GM03348 (cell line): ENCODE measurements at places on chromosomes 3 and 15.

GRCh38 chr3:190983875-190984274 is 121.4 kb upstream of the GMNC start:
- no peak for DNase-seq

- no peak for DNase-seq
Observed at GRCh38 chr3:165459924-165460835, 264.0 kb upstream of the SLITRK3 start.

DNA sequence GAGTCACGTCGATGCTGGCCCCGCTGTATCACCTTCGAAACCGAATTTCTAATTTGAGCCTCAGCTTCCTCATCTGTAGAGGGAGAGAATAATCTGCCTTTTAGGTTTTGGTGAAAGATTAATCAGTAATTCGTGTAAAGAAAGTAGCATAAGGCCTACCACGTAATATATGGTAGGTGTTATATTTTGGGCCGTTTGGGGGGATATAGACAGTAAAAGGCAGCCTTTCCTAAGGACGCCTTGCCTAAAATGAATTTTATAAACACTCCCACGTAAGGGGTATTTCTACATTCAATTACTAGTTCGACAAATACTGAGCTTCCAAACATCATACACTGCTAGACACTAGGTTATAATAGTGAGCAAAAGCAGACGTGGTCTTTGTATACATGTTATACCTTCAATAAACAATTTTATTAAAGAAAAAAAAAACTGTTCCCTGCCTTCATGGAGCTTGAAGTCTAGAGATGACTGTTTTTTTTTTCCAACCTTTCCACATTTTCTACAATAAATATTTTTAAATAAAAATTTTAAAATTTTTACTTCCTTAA is 737 bp downstream of the JAGN1 start:
- no peak for DNase-seq

DNA sequence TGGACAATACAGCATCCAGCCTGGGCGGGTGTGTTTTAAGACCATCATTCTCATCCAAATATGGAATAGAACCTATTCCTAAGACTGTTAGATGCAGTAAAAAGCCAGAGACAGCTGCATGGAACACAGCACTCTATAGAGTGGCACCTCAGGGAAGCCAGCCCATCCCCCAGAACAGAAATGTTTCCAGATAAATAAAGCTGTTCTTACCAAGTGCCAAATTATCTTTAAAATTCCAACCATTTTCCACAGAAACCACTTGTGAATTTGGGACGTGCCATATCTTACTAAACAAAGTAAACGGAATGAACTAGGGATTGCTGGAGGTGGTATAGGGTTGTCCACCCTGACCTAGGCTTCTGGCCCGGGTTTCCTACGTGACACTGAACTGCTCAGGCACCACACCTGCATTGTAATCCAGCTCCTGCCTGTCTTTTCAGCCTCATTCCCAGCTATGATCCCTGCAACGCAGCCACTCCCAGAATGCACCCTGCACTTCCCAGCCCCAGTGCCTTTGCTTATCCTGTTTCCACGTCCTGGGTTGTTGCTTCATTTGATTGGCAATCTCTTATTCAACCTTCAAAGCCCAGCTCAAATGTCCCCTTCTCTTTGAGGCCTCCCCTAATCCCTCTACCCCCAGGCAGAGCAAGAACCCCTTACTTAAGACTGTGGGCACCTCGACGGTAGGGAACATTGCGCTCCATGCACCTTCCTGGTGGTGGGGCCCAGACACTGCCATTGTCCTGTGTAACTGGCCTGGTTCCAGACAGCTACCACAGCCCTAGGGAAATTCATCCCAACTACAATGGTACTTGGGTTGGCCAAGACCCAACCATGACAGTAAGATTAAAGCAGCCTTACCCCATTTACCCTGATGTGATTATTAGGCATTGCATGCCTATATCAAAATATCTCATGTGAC is 100.2 kb downstream of the IQSEC1 start:
- DNase-seq, result no peak

DNA sequence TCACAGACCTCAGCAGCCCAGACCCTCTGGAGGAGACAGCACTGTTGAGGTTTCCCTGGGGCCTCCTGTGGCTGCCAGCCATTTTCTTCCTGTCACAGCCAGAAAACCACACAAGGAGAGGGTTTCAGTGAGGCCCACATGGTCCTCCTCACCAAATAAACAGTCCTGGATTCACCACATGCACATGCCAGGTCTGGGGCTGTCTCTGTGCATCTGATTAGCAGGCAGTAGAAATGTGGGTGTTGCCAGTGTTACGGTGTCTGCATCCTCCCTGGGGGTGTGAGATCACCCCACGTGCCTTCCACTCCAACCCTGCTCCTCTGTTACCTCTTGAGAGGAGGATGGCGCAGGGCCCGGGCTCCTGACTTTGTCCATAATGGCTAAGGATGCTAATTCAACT is 140.4 kb downstream of the CHDH start:
- no peak for DNase-seq

GRCh38 chr3:41350441-41350840 is 151.1 kb downstream of the CTNNB1 start:
- no peak for DNase-seq

- DNase-seq, result no peak
Observed at GRCh38 chr15:39613861-39614260, 33.0 kb downstream of the THBS1 start.

GRCh38 chr15:95995375-95996168 is 334.9 kb upstream of the NR2F2 start:
- DNase-seq, result peak; percentile 12

DNA sequence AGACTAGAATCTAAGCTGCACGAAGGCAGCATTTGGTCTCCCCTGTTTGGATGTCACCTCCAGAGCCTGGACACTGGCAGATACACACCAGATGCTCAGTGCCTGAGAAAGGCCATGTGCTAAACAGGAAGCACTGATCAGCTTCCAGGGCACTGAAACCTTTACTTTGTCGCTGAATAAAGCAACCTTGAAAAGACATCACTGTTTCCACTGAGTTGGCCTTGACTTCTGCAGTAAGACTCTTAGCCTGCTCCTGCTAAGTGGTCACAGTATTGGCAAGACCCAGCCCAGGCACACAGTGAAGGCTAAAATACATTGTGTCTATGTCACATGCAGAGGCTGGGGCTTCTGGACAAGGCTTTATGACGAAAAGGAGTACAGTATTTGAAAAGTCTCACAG is 104.3 kb upstream of the ICE2 start:
- DNase-seq, result no peak

DNA sequence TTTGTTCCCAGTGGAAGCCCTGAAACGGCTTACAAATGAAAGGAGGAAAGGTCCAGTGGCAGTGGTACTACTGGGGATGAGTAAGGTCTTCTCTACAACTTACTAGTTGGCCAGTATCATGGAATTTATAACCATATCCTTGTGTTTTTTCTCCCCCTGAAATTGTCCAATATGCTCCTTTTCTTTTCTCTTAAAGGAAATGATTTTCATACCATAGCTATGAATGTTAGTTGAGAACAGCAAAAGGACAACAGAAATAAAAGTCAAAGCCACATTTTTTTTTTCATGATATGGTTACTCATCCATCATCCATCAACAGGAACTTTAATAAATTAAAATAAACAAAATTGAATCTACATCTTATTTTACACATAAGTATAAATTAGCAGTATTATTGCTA is 450.4 kb downstream of the MFSD1 start:
- peak; percentile 31 for DNase-seq

DNA sequence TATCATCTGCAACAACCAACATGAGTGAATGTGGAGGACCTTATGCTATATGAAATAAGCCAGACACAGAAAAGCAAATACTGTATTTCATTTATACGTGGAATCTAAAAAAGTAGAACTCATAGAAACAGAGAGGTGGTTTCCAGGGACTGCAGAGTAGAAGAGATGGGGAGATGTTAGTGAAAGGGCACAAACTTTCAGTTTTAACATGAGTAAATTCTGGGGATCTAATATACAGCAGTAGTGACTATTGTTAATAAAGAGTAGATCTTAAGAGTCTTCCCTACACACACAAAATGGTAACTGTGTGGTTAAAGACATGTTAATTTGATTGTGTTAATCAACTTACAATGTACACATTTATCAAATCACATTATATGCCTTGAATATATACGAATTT is 20.9 kb upstream of the MELTF start:
- DNase-seq, result no peak

DNA sequence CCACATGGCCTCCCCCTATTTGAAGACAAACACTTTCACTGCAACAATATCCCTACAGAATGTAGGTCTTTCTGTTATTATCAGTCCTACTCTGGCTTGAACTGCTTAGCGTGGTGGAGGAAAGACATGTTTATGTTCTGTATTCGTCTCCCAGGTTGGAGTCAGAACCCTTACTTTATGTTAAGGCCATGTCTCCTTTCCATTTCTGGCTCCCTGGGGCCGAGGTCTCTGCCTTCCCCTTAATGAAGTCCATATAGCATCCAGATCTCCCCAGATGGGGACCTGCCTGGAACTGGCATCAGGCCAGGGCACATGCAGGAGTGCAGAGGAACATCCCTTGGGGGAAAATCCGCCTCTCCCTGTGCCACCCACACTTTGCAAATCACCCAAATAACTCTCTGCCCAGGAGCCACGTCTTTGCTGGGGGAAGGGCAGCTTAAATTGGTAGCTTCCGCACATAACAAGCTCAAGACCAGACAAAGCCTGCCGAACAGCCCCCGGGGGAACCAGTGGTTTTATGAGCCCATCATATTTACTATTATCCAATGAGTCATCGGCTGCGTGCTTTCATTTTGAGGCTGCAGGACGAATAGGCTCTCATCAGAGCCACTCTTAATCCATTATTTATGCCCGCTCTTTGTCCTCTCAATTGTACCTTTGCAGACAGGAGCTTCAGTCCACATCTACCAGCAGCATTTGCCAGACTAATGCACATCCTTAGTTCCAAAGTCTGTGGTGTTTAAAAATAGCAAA is 237.0 kb downstream of the UACA start:
- DNase-seq, result peak; percentile 87

GRCh38 chr3:128491691-128491940 is 1.4 kb downstream of the GATA2 start:
- DNase-seq, result no peak

- DNase-seq, result no peak
Observed at GRCh38 chr15:73699249-73700040, 15.3 kb downstream of the CD276 start.

GRCh38 chr15:81072551-81072950 is 61.5 kb upstream of the CFAP161 start:
- DNase-seq, result no peak

GRCh38 chr15:89857673-89858072 is 36.1 kb downstream of the AP3S2 start:
- DNase-seq, result no peak

DNA sequence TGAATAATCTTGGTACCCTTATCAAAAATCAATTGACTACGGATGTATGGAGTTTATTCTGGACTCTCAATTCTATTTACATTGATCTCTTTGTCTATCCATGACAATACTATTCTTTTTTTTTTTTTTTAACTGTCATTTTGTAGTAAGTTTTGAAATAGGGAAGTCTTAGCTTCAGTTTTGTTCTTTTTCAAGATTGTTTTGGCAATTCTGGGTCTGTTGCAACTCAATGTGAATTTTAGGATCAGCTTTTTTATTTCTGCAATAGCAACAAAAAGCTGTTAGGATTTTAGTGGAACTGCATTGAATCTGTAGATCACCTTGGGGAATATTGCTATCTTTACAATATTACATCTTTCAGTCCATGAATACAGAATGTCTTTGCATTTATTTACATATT is 21.4 kb downstream of the BTLA start:
- DNase-seq, result no peak

- no peak for DNase-seq
Observed at GRCh38 chr3:67635806-67636205, 18.6 kb downstream of the SUCLG2 start.

DNA sequence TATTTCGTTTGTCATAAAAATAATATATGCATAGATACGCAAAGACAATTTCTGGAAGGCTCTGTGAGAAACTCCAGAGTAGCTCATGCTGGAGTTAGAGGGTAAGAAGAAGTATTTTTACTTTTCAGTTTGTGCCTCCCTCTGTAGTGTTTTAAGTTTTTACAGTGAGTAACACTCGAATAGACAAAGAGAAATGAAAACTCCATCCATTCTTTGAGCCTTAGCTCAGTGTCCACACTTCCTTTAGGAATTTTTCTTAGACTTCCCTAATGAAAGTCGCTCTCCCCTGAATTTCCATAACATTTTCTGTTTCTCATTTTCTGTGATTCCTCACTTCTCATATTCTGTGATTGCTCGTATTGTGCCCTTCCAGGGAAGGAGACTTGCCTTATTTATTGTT is 2.1 kb downstream of the BLOC1S6 start:
- no peak for DNase-seq

- peak; percentile 83 for DNase-seq
Observed at GRCh38 chr3:195210266-195210973, 60.5 kb downstream of the XXYLT1 start.

GRCh38 chr15:60326824-60327654 is 70.7 kb downstream of the ANXA2 start:
- DNase-seq, result peak; percentile 54

- no peak for DNase-seq
Observed at GRCh38 chr15:40276927-40277326, 5.9 kb downstream of the ANKRD63 start.

GRCh38 chr3:132641837-132642538 is 17.6 kb downstream of the ACAD11 start:
- DNase-seq, result peak; percentile 73

DNA sequence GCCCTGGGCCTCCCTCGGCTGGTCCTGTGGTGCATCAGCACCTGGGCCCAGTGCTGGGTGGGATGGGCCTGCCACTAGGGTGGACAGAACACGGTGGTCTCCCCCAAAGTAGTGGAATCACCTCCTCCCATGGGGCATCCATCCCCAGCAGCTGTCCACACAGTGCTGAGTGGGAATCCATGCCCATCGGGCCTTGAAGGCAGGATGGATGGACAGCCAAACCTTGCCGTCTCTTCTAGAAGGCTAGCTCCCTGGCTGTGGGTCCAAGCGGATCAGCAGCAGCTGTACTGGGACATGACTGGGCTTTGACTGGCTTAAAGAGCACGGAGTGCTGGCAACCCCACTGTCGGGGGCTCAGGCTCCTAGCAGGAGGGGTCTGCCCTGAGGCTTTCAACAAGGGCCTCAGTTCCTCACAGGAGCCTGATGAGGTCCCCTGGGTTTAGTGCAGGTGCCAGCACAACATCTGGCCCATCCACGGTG is 123.9 kb downstream of the DNAJB8 start:
- no peak for DNase-seq

DNA sequence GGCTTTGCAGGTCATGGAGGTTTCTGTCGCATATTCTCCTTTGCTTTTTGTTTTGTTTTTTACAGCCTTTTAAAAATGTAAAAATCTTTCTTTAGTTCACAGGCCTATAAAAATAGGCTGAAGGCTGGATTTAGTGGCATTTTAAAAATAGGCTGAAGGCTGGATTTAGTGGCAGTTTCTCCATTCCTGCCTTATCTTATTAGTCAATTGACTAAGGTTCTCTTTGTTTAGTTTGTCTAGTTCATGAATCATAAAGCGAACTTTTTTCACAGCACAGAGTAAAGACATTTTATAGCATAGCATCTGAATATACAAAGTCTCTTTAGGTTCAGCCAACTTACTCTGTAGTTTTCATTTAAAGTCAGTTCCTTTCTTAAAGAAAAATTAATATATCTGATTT is 31.4 kb downstream of the AP4E1 start:
- DNase-seq, result no peak

GRCh38 chr3:52346623-52347530 is 30.8 kb downstream of the DNAH1 start:
- peak; percentile 79 for DNase-seq
